ENCODE measurements at places on chromosomes 5 and 9.
A peak's percentile ranks its signal among the peaks of the same experiment; 100 is the strongest.

- no peak for DNase-seq
Observed at GRCh38 chr9:526904-527591, 312.4 kb downstream of the DOCK8 start.

DNA sequence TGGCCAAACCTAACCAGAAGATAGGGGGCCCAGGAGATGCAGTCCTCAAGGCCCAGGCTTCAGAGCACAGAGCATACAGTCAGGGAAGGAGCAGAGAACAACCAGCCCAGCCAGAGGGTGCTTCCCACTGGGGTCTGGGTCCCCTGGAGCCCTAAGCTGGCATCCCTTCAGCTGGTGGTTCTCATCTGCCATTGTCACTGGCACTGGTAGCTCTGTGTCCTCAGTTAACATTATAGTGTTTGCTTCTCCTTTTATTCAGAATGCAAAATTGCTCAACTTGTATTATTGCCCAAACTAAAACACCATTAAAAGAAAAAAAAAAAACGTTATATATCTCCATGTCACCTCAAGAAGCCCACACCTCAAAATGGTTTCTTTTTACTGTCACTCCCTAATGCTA lies 219.2 kb downstream of the ENC1 start:
- no peak for DNase-seq

GRCh38 chr9:128399861-128400260 lies 20.8 kb upstream of the CERCAM start:
- DNase-seq = no peak

GRCh38 chr9:133144904-133145851 lies 18.5 kb downstream of the GBGT1 start:
- DNase-seq = no peak

GRCh38 chr5:144414202-144415029 lies 243.7 kb downstream of the KCTD16 start:
- DNase-seq = no peak

- DNase-seq = no peak
Observed at GRCh38 chr5:102578362-102578761, 79.6 kb upstream of the SLCO6A1 start.

- peak; percentile 93 for DNase-seq
Observed at GRCh38 chr9:13358128-13358527, 78.6 kb upstream of the MPDZ start.

DNA sequence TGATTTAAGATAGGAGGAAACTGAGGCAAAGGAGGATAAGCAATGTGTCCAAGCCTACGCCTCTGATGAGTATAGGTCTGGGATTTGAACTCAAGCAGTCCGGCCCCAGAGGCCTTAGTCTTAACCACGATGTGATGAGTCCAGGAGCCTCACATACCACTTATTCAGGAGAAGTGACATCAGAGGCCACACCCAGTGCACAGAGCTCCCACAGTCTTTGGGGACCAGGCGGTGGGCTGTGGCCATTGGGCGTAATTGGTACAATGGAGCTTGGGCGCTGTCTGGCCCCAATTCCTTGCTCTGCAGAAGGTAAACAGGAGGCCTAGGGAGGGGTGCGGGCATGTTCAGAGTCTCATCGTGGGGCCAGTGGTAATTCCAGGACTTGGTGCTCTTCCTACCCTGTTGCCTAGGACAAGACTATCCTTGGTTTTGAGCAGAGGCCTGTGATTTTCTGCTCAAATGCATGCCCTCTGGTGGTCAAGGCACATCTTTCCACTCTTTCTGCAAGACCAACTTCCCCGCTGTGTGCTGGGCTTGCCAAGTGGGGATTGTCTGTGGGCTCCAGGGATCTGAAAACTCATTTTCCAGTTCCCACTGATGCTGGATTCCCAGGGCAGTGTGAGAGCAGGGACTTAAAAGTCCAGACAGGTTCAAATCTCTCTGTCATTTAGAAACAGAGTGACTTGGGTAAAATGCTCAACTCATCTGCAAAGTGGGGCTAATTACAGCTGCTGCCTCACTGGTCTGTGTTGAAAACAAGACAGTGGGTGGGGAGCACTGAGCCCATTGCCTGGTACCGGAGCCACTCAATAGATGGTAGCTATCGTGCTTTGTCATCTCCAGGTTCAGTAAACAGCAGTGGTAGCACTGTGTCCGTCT lies 15.8 kb downstream of the NDST1 start:
- peak; percentile 74 for DNase-seq

DNA sequence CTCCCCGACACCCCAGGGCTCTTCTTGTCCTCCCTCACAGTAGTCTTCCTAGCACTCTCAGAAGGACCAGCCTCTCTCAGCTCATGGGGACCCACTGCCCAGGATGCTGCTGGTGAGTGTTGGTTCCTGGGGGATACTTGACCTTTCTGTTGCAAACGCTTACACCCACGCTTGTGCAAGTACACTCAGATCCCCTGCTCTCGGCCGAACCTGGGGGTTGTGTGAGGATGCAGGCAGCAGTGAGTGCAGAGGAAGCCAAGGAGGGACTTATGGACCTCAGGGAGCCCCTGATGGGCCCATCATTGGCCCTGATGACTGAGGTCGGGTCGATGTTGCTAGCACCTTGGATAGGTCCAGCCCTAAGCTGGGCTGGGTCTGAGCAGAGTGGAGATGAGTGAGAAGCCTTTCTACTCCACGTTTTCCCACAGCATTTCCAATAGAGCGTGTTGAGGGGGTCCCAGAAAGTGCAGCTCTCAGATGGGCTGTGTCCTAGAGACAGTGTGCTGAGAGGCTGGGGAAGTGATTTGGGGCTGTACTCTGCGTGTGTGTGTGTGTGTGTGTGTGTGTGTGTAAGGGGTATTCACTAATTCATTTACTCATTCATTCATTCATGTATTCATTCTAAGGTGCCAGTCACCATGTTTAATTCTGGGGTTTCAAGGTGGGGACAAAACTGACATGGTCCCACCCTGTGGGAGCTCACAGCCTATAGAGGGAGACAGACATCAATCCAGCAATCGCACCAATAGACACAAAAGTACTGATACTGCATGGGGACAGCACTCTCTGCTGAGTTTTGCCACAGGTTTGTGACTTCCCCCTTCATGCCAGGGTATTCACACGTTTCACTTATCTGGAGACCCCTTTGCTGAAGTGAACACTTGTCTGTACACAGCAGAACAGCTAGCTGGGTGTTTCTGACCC lies 25.2 kb upstream of the PITX1 start:
- DNase-seq = no peak

- no peak for DNase-seq
Observed at GRCh38 chr5:61737964-61738340, 405.9 kb downstream of the ZSWIM6 start.

DNA sequence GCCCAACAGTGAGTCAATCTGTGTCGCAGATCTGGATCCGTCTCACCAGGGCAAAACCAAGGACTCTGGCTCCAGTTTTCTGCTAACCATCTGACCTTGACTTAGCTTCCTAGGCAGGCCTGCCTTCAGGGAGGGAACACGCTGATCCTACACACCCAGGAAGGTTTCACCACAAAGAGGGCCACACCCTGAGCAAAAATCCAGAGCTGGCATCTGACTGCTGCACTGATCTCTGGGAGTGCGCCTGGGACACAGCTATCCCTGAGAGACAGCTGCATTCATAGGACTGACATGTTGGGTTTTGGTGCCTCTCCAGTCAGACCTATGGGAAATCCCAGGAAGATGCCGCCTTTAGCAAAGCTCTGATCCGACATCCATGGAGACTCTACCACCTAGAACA lies 47.5 kb downstream of the CDK5RAP2 start:
- peak; percentile 3 for DNase-seq

DNA sequence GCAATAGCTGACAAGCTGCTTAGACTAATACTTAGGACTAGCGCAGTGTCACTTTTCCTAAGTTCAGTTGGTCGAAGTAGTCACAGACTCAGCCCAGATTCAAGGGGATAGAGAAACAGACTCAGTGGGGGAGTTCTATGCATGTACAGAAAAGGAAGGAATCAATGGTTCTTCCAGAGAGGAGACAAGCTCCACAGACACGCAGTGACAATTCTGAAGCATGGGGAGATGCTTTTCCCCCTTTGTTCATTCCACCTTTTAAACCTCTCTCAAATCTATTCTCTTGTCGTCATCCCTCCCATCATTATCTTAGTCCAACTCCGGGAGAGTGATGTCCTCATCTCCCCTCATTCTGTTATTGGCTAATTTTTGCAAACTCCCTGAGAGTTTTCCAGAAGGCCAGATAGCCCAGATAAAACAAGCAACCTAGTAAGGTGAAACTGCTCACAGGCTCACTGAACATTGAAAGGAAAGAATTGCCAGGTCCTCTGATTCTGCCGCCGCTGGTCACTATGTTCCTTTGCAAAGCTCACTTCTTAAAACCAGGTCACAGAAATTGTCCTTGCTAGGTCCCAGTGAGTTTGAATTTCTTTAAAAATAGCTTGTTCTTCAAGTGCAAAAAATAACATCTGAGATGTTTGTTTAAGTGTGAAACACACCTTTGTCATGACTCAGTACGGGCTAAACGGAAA lies 13.4 kb upstream of the STRBP start:
- DNase-seq = no peak

- no peak for DNase-seq
Observed at GRCh38 chr5:113256671-113257452, 177.9 kb downstream of the TSSK1B start.

GRCh38 chr5:150454492-150455229 lies 5.1 kb upstream of the RPS14 start:
- no peak for DNase-seq

DNA sequence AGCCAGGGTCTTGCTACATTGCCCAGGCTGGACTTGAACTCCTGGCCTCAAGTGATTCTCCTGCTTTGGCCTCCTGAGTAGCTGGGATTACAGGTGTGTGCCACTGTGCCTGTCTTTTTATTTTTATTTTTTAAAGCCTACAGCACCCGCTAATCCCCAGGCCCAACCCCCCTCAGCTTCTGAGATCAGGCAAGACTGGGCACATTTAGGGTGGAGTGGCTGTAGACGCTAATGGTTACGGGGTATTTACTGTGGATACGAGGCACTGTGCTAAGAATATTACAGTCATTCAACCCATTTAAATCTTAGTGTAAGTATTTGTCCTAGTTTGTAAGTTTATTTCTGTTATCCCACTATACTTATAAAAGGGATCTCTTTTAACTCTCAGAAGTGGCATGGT lies 175.2 kb downstream of the FANCC start:
- DNase-seq = no peak

DNA sequence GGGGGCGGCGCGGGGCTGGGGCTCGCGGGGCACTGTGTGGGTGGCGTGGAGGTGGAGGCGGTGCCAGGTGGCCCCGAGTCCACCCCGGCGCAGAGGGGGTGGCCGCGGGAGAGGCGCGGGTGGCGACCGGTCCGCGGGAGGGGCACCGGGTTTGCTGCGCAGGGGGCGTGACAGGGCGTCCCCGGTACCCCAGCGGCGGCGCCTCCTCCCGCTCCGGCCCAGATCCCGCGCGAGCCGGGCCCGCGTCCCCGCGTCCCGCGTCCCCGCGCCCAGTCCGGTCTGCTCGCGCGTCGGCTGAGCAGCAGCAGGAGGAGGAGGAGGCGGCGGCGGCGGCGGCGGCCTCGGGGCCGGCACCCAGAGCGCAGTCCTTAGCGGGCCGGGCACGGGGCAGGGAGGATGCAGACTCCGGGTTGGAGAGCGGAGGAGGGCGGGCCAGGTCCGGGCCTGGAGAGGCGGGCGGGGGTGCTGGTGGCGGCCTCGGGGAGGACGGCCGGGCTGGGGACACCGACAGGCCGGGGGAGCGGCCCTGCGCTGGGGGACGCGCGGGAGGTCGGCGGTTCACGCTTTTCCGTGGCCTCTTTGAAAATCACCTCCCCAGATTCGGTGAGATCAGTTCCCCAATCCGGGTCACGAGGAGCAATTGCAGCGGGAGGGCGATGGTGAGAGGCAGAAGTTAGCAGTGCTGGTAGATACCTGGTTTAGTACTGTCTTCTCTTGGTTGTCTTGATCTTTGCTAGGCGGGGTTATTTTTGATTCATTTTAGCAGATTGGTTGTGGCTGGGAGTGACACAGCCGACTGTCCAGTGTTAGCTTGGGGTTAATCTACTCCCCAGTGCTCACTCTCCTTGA lies 1.7 kb downstream of the TRIO start:
- peak; percentile 84 for DNase-seq

DNA sequence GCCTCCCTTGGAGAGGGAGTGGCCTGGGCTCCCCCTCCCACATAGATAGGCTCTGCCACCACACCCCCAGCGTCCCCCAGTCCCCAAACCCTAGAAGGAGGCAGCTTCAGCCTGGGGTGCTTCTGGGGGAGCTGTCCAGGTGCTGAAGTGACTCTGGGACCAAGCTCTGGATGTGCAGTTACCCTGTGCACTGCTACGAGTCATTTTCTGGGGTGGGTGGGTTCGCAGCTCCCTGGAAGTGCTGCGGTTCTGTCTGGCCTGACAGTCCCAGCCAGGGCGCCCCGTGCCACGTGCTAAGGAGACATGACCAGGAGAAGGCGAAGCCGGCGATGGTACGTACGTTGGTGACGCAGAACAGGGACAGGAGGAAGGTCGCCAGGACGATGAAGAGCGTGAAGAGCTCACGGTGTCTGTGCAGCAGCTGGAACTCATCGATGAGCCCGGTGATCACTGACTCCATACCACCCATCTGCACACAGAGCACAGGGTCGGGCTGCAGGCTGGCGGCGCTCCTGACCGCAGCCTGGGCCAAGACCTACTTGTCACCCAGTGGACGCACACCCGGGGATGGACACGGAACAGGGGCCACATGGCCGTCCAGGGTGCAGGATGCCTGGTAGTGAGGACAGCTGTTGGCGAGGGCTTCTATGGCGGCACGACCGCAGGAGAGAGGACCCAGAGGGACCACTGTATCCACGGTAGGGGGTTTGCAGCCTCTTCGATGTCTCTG lies 35.7 kb downstream of the SLC6A3 start:
- DNase-seq = no peak

DNA sequence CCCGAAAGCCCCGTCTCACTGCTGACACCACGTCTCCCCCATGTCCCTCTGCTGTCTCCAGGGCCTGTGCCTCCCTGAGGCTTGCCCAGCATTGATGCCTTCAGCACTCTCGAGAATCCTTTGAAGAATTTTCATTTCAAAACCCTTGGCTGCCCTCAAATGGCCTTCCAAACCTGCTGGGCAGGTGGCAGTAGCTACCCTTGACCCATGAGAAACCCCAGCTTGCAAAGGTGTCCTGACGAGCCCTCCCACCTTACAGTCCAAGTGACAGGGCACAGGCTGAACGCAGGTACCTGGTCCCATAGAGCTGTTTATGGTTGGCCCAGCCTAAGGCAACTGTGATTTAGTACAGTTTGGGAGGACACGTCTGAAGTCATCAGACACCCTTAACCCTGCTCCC lies 97.2 kb upstream of the SPIN1 start:
- DNase-seq = no peak

- DNase-seq = no peak
Observed at GRCh38 chr9:117952581-117952980, 248.4 kb downstream of the TLR4 start.

- DNase-seq = no peak
Observed at GRCh38 chr5:1930501-1930879, 47.8 kb upstream of the IRX4 start.

GRCh38 chr5:149747141-149747832 lies 17.2 kb downstream of the PPARGC1B start:
- no peak for DNase-seq

Data from fibroblast of skin of right quadriceps (primary cell).